Spleen (tissue), 13 donors: ENCODE measurements at places on chromosomes 3 and 15. TPM values are rescaled to one million over a fixed set of nuclear protein-coding genes. Genes with fewer than 3 reads are reported as not detected.

The CPLX3 gene
- 207 TPM for polyA plus RNA-seq

The IGSF10 gene
- polyA plus RNA-seq = 0.47 TPM

The SLC12A1 gene
- 0.02 TPM for polyA plus RNA-seq

The STRA6 gene
- polyA plus RNA-seq = 1.2 TPM

The KLF15 gene
- polyA plus RNA-seq = 0.63 TPM

The HCN4 gene
- not detected for polyA plus RNA-seq

The HYAL1 gene
- polyA plus RNA-seq = 46.6 TPM

The P2RY12 gene
- 2.0 TPM for polyA plus RNA-seq

The MST1R gene
- polyA plus RNA-seq = 2.8 TPM

The SV2B gene
- polyA plus RNA-seq = 1.2 TPM

The IL20RB gene
- polyA plus RNA-seq = 0.85 TPM

The ACAA1 gene
- polyA plus RNA-seq = 73.9 TPM

The GRK7 gene
- 0.07 TPM for polyA plus RNA-seq
